ENCODE measurements at places on chromosomes 12 and 14.

- no peak for DNase-seq
Measured at GRCh38 chr14:72775923-72776554, 117.9 kb downstream of the DPF3 start.

DNA sequence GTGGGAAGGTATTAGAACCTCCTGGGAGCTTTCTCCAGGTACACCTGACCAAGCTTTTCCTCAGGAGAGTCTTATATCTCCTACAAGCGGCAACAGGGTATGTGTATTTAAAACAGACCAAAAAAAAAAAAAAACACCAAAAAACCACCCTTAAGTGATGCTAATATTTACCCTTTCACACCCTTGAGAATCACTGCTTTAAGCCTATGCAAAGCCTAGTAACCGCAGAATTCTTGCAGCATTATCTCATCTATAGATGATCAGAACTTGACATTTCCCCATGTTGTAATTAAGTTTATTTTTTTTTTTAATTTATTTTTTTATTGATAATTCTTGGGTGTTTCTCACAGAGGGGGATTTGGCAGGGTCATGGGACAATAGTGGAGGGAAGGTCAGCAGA lies 19.3 kb downstream of the ZNF641 start:
- no peak for DNase-seq

DNA sequence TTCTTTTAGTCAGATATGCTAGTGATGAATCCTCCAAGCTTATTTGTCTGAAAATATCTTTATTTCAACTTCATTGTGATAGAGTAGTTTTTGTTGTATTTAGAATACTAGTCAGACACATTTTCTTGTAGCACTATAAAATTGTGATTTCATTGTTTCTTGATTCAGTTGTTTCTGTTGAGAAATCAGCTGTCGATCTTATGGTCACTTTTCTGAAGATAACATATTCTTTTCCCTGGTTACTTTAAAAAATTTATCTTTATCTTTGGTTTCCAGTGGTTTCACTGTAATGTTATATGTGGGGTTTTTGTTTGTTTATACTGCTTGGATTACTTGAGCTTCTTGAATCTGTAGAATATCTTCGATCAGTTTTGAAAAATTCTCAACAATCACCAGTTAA lies 426.1 kb downstream of the SOX5 start:
- DNase-seq, result no peak

- no peak for DNase-seq
Measured at GRCh38 chr14:105847400-105847799, 321.0 kb downstream of the TMEM121 start.

DNA sequence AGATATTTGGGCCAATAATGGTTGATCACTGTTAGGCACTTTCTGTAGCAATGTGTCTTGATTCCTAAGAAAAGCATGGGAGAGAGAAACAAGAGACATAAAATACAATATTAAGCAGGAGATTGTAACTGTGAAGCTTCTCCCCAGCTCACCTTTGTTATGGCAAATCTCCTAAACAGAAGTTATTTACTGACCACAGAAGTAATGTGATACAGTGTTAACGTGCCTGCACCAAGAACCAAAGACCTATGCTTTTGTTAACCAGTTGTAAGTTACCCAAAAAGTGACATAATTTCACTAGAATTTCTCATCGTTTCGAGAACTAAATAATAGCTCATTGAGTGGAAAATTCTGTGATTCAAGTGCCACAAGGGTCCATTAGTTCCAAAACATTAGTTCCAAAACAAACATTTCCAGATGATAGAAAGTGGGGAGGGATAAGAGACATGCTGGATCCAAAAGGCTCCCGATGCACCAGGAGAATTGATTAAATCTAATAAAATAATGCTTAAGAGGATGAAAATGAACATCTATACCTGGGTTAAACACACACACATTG lies 14.3 kb downstream of the RERG start:
- DNase-seq, result no peak

- DNase-seq, result no peak
Measured at GRCh38 chr14:71371711-71372396, 464.6 kb downstream of the PCNX1 start.

- no peak for DNase-seq
Measured at GRCh38 chr14:81990312-81990761, 456.7 kb upstream of the SEL1L start.

- DNase-seq, result no peak
Measured at GRCh38 chr12:57454566-57455373, at the start of gene INHBE. INHBE (plus strand) TSS chr12:57455307; CDS start chr12:57455537, 230 bp downstream.

DNA sequence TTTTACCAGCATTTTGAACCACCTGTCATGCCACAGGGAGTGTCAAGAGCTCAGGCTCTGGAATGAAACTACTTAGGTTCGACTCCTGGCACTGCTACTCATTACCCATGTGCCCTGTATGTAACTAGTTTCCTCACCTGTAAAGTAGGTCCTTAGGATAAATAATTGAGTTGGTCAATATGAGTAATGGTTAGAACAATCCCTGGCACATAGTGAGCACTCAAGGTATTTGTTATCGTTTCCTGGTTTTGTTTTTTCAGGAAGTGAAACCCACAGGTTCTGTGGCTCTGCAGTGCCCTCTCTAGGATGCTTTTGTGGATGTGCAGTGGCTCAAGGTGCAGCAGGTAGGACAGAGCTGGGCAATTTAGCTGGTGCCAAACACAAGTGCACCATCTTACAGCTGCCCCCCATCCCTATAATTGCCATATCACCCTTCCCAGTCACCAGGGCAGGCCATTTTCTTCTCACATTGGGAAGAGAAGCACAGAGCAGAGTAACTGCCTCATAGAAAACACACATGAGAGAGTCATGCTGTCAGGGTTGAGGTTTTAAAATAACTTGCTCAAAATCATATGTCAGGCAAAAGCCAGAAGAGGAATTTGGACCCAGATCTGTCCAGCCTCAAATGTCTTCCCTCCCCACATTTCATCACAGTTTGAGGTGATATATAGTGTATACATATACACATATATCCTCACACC lies 297.5 kb downstream of the RPAP3 start:
- no peak for DNase-seq

DNA sequence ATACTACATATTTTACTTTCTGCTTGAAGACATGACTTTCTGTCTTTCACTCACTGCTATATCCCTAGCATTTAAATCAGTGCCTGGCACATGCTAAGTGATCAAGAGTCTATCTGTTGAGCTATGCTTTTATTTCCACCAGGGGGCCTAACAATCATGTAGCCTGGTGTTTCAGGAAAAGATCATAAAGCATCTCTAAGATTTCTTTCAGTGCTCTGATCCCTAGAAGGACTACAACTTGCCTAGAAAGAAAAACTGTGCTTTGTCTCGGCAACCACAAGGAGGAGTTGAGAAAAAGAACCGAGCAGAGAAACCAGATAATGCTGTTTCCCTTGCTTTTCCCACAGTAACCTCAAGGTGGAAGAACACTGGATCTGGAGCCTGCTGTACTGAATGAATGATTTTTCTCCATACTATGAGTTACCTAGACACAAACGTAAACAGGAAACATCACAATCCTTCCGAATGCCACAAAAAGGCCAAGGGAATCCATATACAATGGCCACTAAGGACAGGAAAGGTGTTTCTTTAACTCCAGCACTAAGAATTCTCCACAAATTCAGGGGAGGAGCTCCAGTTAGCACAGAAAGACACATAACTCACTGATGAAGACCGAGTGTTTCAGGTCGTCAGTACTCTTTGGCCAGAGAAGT lies 1.2 kb downstream of the CRY1 start:
- no peak for DNase-seq

DNA sequence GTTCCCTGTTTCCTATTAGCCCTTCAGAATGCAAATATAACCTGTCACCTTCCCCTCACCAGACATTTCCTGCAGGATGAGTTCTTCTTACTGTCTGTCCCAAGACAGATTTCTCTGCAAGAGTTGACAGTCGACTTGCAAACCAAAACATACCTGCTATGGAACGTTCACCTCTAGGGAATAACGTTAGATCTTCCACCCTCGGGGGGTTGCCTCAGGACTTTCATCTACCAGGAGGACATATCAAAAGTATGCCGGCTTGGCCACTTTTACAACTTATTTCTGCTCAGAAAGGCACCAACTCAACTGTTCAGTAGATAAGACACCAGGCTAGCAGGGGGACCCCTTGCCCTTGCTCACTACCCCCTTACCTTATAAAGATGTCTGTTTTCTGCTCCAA lies 92.5 kb downstream of the DAAM1 start:
- DNase-seq, result no peak

DNA sequence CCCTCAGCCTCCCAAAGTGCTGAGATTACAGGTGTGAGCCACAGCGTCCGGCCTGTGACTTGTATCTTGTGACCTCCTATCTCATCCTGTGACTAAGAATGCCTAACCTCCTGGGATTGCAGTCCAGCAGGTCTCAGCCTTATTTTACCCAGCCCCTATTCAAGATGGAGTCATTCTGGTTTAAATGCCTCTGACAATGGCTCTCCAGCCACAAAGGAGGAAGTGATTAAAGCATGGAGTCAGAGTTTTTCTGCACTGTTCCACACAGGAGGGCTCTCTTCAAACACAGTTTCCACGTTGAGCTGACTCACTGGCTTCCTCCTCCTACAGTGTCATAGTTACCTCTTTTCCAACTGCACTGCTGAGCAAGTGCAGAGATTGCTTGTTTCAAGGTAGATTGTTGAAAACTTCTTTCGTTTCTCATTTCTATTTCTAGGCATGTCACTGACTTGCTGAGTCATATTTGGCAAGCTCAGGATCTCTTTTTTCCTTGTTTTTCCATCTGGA lies 383.8 kb downstream of the PCNX1 start:
- DNase-seq, result no peak

- DNase-seq, result no peak
Measured at GRCh38 chr12:50453872-50454271, 50.9 kb upstream of the DIP2B start.

DNA sequence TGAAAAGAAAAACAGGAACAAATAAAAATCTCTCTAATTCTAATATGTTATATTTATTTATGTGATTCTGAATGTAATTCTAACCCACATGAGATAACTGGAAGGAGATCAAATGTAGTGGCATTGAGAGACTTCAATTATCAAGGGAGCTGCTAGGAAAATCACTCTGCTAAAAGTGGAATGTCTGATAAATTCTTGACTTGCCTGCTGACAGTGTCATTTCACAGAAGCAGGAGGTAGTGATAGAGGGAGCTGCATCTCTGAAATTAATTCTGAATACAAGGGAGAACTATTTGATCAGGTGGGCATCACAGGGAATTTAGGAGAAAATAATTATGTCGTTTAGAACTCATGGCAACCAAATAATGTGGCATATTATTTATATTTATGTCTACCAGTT lies 303.6 kb downstream of the BCAT1 start:
- DNase-seq, result no peak

DNA sequence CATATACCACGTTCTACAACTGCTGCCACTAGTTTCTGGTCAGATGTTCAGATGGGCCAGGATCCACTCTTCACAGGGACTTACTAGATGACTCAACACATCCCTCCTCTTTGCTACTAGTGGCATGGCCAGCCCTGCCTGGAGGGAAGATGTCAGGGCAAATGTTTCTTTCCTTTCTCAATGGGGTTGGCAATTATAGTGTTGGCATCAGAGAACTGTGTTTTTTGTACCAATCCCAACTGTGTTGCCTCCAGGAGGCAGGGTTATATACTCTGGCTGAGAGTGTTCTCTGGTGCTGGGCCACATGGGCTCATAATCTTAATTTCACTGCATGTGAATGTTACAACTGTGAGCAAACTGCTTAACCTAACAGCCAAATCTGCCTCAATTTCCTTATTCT lies 69.9 kb upstream of the AVPR1A start:
- no peak for DNase-seq

- DNase-seq, result no peak
Measured at GRCh38 chr12:89691659-89692058, 17.0 kb downstream of the ATP2B1 start.

DNA sequence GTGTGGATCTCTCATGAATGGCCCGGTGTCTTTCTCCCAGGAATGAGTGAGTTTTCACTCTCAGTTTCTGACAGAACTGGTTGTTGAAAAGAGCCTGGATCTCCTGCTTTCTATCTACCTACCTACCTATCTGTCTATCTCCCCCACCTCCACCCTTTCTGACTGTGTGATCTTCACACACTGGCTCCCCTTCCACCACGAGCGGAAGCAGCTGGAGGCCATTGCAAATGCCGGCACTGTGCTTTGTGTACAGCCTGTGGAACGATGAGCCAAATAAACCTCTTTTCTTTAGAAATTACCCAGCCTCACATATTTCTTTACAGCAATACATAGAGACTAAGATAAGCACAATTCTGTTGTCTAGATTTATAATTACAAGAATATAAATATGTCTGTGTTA lies 7.2 kb downstream of the GSKIP start:
- no peak for DNase-seq

GRCh38 chr14:32354716-32355115 lies 25.6 kb downstream of the AKAP6 start:
- DNase-seq, result no peak

DNA sequence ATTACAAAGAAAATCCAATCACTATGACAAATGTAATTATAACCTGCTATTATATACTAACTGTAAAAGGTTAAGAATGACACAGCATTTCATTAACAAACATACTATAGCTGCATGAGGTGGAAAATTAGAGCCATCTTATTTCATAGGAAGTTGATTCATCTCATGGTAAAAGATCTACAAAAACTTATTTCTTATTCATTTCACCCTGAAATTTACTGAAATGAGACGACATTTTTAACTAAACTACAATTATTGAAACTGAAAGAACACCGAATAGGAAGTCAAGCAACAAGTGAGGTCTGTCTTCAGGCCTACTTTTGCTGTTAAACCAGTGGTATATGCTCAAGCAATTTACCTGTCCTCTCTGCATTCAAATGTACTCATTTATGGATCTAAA lies 87.2 kb downstream of the CEP83 start:
- no peak for DNase-seq

GRCh38 chr12:105330931-105331804 lies 677 bp downstream of the C12orf75 start:
- peak; percentile 12 for DNase-seq

- no peak for DNase-seq
Measured at GRCh38 chr12:70459786-70460185, 93.7 kb downstream of the KCNMB4 start.

GRCh38 chr12:6607751-6608591 lies 792 bp upstream of the CHD4 start:
- DNase-seq, result no peak

DNA sequence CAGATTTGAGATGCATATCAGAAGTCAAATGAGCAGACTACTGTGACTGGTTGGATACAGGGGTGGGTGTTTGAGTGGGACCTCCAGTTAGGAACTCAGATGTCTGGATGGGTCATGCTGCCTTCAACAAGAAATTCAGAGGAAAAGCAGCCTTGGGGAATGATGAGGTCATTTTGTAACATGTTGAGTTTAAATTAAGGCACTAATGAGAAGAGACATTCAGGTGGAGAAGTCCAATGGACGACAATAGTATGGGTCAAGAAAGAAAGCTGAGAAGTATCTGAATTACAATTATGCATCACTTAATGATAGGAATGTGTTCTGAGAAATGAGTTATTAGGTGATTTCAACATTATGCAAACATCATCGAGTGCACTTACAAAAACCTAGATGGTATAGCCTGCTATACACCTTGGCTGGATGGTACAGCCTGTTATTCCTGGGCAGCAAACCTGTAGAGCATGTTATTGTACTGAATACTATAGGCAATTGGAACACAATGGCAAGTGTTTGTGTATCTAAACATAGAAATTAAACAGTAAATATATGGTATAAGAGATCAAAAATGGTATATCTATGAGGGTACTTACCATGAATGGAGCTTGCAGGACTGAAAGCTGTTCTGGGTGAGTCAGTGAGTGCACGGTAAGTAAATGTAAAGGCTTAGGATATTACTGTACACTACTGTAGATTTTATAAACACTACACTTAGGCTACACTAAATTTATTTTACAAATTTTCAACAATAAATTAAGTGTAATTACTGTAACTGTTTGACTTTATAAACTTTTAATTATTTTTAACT lies 414.7 kb downstream of the RAD51B start:
- no peak for DNase-seq

GRCh38 chr12:25993901-25994651 lies 35.6 kb downstream of the RASSF8 start:
- no peak for DNase-seq
